Breast epithelium (tissue), 4 donors: ENCODE measurements at places on chromosomes 2 and 18.

DNA sequence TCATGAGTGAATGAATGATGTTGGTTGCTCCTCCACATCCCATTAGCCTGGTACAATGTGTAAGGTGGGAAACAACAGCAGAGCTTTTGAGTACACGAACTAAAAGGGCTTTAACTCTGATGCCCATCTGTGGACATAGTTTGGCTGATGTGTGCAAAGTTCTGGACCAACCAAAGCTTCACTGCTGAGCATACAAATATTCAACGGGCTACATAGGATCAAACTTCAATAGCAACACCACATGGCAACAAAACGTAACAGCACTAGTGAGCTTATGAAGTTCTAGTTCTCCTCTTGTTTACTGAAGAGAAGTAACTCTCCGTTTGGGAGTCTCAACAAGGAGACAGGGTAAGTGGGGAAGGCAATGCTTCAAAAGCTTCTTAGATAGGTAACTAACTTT, 20.4 kb downstream of the STAM2 start:
- no peak for DNase-seq

DNA sequence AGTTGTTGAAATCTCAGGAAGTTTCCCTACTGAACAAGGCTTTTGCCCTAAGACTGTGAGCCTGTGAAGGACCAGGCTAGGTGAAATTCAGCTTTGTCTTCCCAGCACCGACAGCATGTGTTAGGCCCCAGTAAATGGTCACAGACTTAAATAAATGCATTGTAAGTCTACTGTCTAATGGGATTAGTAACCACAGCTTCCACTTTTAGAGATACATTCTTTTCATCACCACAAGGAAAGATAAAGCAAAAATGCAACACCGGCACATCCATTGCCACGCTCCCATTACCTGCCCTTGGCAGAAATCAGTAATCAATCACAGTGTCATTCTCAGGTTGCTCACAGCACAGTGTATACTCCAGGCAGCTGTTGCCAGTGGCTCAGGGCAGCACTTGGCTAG, 59.3 kb downstream of the CRACDL start:
- no peak for DNase-seq

GRCh38 chr2:238098901-238099713, 1.0 kb upstream of the ESPNL start:
- DNase-seq: no peak

DNA sequence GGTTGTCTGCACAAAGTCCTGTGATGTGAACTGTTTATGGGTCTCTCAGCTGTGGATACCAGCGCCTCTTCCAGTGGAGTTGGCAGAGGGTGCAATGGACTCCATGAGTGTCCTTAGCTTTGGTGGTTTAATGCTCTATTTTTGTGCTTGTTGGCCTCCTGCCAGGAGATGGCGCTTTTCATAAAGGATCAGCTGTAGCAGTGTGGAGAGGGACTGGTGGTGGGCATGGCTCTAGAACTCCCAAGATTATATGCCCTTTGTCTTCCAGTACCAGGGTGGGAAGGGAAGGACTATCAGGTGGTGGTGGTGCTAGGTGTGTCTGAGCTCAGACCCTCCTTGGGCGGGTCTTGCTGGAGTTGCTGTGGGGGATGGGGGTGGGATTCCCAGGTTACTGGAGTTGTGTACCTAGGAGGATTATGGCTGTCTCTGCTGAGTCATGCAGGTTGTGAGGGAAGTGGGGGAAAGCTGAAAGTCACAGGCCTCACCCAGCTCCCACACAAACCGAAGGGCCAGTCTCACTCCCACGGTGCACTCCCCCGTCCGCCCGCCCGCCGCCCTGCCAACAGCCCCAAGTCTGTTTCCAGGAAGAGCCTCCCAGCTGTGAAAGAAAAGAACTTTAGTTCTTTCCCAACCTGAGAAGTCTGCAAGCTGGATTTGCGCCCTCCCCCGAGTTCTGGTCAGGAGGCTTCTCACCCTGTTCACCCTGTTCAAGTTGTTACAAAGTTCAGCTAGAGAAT, 108.1 kb downstream of the MARCO start:
- no peak for DNase-seq

DNA sequence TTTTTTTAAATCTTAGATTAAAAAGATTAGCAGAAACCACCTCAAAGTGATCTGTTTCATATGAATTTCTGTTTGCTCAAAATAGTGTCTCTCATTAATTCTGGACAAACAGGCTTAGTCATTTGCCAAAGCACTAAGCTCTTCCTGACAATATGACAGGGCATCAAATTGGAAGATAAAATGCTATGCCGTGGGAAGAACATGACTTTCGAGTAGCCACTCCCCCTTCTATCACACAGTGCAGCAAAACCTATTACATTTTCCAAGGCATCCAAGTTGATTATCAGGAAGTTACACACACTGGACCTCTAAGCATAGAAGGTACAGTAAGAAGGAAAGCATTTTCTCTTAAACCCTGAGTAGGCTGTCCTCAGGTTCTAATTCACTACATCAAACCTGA, 89.5 kb downstream of the STK39 start:
- no peak for DNase-seq
